Naive thymus-derived CD4-positive, alpha-beta T cell (primary cell): ENCODE measurements at places on chromosomes 13 and 19.

- DNase-seq, result peak; percentile 66
Observed at GRCh38 chr19:55647732-55648584, at the start of gene CCDC106. CCDC106 (plus strand) TSS chr19:55648212; CDS start chr19:55649047, 835 bp downstream.

DNA sequence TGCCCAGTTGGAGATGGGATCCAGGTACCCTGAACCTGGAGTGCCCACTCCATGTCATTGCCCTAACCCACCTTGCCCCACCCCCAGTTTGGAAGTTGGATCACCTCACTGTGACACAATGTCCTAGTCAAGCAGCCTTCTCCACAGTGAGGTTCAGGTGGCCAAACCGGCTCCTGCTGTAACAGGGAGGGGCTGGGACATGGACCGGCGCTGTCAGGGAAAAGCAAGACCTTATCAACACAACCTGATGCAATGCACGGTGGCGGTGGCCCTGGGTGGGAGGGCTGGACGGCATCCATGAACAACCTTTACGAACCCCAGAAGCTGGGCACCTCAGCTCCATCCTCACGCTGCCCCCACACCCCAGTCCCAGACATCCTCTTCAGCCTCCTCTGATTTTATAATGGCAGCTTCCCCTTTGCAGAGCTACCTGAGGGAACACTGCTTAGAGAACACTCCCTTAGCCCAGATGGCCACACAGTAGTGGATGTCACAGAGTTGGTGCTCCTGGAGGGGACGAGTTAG lies 1.6 kb upstream of the KRTDAP start:
- DNase-seq, result no peak

DNA sequence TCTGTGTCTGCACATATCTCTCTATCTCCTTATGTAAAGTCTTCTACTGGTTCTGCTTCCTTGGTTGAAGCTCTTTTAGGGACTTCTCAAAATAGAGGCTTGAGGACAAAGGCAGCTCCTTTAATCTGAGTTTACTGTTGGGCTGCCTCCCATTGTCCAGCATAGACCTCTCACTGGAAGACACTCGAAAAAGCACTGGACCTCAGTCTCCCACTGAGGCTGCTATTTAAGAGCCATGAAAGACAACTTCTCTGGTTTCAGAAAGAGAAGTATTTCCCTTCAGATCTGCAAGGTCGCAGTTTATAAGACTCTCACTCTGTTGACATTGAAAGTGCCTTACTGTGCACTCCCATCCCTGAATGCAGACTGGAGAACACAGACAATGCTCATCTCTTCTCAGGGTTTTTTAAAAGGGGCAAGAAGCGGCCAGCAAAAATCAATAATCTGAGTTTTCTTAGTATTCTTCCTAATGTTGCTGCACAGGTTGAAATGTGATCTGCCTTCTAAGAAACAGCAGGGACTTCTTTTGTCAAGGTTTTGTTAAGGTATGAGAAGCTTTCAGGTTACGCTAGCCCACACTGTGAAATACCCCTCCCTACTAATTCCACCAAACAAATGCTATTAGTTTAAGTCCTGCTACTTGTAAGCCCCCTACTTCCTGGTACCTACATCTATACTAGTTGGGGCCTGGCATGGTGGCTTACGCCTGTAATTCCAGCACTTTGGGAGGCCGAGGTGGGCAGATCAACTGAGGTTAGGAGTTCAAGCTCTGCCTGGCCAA lies 450.0 kb upstream of the SLC10A2 start:
- no peak for DNase-seq

DNA sequence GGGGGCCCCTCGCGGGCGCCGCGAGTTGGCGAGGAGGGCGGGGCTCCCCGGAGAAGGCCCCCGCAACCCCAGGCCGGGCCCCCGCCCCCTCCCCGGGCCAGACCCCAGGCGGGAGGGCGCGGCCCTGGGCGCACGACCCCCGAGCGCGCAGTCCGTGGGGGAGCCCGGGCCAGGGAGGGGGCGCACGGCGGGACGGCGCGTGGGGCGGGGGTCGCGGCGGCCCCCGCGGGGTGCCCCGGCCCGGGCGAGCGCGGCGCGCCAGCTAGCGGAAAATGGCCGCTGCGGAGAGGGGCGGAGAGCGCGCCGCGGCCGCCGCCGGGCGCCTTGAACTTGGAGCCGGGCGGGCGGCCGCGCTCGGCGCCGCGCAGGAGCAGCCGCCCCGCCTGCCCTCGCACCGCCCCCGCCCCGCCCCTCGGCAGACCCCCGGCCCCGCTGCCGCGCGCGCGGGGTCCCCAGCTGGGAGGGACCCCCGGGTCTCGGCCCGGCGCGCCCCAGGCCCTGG lies 6.4 kb upstream of the NFIC start:
- no peak for DNase-seq
